ENCODE measurements at places on chromosomes 3 and 15.

GRCh38 chr3:172213200-172213599 is 173.8 kb downstream of the FNDC3B start:
- no peak for DNase-seq

GRCh38 chr3:107904536-107905066 is 186.2 kb downstream of the CD47 start:
- DNase-seq, result no peak

DNA sequence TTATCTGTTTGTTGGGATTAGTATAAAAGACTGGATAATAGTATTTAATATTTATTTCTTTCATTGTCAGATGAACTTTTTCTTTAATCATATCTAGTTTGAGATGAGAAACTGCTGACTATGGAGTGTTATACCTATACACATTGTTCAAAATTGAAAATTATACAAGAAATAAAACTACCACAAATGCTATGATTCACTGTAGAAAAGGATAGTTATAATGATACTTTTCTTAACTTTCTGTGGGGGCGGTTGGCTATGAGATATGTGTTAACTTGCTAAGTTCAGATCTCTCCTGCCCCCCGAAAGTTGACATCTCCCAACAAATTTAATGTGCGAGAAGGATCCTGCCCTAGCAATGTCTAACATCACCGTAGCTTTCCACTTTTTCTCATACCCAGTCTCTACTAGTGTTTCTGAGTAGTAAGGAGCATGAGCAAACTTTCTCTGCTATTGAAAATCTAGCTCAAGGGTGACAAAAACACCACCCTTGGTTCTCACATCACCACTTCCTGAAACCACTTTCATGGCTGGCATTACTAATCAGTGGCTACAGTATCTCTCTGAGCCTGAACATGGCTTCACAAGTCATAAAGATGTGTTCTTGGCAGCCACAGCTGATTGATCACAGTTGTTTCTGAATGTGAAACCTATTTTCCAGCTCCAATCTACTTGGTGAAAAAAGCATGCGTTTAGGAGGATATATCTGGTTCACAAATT is 15.8 kb upstream of the SAMMSON start:
- no peak for DNase-seq

GRCh38 chr3:73656241-73656890 is 31.6 kb upstream of the PDZRN3 start:
- peak; percentile 55 for DNase-seq

DNA sequence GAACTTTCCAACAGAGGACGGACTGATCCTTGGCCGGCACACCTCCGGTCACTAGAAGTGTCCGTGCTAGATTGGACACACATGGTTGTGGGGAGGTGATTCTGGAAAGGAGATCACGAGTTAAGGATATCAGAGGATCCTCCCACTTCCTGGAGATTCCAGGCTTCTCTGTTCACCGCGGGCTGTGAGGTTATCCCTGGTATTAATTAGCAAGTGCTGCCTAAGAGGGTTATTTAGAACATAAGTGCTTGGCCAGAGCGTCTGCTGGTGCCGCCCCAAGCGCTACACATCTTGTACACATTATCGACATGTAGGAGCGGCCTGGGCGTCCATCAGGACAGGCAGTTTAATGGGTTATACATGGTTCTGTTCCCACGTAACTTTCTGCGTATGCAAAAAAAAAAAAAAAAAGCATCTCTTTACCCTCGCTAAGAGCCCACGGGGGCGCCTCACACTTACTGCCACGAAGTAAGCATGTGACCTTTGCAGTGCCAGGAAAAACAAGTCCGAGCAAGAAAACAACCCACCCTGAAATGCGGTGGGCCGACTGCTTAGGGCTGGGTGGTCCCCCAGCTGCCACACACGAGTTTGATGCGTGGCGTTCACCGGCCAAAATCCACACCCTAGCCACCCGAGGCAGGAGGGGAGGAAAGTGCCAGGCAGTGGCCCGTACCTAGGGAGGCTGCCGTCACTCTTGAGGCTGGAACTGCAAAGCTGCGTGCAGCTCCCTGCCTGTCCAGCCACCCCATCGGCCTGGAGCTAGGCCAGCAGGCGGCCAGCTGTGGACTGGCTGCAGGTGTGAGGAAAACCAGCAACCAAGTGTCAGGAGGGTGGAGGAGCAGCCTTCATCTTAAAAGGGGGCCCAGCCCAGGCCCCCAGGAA is 78.0 kb downstream of the CPN2 start:
- no peak for DNase-seq

- DNase-seq, result no peak
Observed at GRCh38 chr3:45258317-45258716, 32.2 kb upstream of the TMEM158 start.

GRCh38 chr3:188573291-188573940 is 419.5 kb downstream of the LPP start:
- no peak for DNase-seq

DNA sequence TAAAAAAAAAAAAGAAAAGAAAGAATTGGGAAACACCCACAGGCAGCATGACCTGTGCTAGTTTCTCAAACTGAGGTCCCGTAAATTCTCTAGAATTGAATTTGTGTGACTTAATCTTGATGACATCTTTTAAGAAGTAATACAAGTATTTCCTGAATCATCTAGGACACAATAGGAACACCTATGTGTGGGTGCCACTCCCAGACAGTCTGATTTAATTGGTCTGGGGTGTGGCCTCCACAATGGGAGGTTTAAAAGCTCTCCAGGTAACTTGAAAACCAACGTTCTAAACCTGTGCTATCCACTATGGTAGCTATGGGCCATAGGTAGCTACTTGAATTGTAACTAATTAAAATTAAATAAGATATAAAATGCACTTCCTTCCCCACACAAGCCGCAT is 28.1 kb downstream of the CFAP92 start:
- no peak for DNase-seq

DNA sequence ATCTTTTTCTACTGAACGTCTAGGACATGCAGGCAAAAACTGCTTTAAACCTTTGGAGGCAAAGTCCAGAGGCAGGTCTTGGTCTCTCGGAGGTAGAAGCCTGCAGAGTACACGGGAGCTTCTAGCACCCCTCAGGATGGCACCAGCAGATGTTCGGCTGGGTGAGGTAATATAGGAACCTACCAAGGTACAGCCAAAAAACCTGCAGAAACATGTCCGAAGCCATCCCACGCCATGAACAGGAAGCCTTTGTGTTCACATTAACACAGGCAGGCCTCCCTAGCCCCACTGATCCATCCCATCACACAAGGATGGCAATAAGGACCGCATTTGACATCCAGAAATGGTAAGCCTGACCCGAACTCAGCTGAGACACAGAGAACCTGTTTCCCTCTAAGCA is 157.9 kb upstream of the HES1 start:
- DNase-seq, result no peak

- DNase-seq, result peak; percentile 62
Observed at GRCh38 chr3:151795276-151795675, 18.6 kb upstream of the AADAC start.

DNA sequence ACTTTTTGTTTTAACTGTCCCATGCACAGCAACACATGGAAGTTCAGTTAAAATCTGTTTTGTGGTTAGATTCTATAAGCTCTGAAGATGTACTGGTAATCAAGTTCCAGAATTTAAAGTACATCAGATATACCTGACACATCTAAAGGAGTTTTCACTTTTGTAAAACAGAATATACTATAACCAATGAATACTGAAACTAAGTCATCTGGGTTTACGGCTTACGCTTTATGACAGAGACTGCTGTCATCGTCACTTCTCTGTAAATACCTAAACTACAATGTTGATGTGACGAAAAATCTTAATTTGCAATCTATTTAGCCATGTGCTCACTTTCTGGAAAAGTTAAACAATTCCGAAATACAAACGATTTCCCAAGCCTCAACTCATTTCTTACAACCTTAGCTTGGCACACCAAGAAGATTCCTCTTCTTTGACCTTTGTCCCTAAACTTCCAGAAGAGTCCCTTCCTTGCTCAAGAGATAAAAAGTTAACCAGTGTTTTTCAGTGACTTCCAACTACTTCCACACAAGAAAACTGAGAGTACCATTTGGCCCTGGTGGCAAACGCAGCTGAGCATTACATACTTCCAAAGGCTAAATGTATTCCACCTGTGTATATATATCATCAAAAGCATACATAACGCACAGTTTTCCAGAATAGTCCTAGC is 56.8 kb upstream of the NEK10 start:
- DNase-seq, result no peak

- DNase-seq, result no peak
Observed at GRCh38 chr15:36235173-36235572, 344.3 kb upstream of the CDIN1 start.

GRCh38 chr3:192515664-192516045 is 211.7 kb downstream of the FGF12 start:
- no peak for DNase-seq

- no peak for DNase-seq
Observed at GRCh38 chr3:119978554-119979208, 115.6 kb downstream of the GSK3B start.

- no peak for DNase-seq
Observed at GRCh38 chr15:60916032-60916678, 312.9 kb downstream of the RORA start.

GRCh38 chr15:29840926-29841325 is 18.7 kb upstream of the TJP1 start:
- DNase-seq, result no peak

GRCh38 chr3:42247576-42248027 is 18.4 kb downstream of the CCK start:
- peak; percentile 57 for DNase-seq

DNA sequence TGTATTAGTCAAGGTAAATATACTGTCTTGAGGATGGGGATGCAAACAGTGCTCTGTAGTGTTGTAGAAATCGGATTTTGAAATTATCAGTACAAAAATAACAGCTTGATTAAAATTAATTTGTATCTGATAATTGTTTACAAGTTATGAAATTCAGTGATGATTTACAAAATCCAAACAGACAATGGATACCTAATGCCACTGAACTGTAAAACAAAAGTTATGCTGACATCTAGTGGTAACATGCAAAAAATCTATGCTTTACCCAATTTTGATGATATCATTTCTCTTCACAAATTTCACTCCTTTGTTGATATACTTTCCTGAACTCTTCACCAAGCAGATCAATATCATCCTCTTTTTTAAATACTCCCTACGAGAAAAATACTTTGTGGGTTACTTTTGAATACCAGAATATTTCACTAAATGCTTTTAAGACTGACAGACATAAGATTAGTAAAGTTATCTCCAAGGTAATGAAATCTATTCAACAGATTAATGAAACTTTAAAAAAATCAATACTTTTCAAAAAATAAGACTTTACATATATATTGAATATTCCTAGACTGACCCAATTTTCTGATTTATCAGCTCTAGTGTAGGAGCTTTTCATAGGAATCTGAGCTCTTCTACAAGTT is 36.0 kb downstream of the MNS1 start:
- peak; percentile 29 for DNase-seq

- DNase-seq, result no peak
Observed at GRCh38 chr3:143791386-143791785, 56.9 kb downstream of the SLC9A9 start.

DNA sequence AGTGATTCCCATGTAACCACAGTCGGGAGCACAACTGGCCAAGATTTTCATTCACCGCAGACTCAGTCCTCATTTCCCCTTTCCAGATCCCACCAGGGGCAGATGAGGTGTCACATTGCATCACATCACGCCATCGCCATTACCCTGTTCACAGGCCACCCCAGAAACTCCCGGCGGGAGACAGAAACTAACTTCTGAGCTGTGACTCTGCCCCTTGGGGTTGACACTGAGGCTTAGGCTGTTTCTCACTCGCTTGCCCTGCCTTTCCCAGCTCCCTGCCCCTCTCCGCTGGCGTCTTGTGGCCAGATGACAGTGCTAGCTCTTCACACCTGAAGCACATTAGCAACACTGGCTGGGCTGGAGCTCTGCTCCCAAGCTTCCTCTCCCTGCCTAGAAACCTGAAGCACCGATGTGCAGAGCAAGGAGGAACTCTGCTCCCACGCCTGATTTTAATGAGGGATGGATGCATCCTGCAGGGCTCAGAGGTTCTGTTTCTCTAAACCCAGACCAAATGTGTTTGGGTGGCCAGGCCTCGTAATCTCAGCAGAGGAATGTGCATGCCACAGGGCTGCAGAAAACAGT is 88.8 kb upstream of the CTDSPL start:
- no peak for DNase-seq

GRCh38 chr3:114128231-114128630 is 50.6 kb downstream of the DRD3 start:
- no peak for DNase-seq

DNA sequence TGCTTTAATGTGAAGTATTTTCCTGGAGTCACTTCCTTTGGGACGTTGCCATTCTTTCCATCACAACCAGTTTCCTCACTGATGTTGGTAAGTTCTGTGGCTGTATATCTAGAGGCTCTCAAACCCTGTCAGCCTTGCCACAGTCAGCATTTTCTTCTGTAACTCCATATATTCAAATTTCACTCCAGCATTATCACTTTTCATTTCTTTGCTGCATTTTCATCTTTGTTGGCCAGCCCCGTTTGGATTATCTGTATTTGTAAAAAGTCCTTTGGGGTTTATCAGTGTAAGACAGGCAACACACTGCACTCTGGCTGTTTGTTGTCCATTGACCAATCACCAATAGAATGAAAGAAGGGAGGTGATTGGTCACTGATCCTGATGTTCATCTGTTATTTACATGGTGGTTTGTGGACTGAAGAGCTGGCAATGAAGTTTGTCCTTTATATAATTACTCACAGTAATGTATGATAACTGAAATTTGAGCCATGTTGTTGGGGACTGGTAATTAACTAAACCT is 20.3 kb downstream of the GMPS start:
- DNase-seq, result peak; percentile 6

- no peak for DNase-seq
Observed at GRCh38 chr15:80844011-80844732, 65.0 kb downstream of the CEMIP start.

Data from astrocyte of the cerebellum (primary cell).